Caki2 (cell line): ENCODE measurements at places on chromosomes 5 and 9.

GRCh38 chr5:128101676-128102075, 18.1 kb downstream of the SLC12A2 start:
- no peak for DNase-seq

GRCh38 chr5:172757394-172758010, 13.5 kb downstream of the DUSP1 start:
- DNase-seq, result no peak

DNA sequence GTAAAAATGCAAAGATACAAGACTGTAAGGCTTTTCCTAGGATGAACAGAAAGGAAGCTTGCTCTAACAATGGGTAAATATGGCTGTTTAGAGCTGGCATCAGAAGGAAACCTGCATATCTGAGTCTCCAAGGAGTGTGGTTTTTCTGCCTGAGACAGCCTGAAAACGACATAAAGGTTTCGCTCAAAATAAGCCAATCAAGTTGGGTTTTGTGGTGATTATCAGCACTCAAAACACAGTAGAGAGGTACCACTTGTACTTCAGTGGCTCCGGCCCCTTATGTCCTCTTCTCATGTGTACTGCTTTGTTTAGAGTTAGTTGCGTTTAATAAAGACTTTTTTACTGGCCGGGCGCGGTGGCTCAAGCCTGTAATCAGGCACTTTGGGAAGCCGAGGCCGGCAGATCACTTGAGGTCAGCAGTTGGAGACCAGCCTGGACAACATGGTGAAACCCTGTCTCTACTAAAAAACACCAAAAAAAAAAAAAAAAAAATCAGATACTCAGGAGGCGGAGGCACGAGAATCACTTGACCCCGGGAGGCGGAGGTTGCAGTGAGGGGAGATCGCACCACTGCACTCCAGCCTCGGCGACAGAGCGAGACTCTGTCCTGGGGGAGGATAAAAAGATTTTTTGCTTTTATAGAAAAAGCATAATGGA, 39.4 kb downstream of the KLF9 start:
- no peak for DNase-seq

- no peak for DNase-seq
Observed at GRCh38 chr5:27472871-27473270, 434.5 kb upstream of the CDH9 start.

DNA sequence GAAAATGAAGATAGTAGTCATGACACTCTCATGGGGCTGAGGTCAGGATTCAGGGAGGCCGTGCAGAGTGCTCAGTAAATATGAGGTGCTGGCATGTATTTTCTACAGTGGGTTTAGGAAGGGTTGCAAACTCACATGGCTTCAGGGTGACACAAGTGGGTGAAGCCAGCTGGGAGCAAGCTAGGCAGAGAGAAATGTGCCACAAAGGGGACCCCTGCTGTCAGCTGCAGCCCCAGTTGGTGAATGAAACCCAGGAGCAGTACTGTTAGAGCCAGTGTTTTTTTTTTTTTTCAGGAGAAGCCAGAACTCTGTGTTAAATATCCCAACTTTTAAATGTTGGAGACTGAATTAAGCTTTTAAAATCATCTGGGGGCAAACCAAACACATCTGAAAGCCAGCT, 75.3 kb downstream of the INSYN2B start:
- DNase-seq, result no peak

- no peak for DNase-seq
Observed at GRCh38 chr5:933251-933861, 40.7 kb downstream of the TRIP13 start.

- DNase-seq, result no peak
Observed at GRCh38 chr5:179318221-179318955, 26.9 kb downstream of the ADAMTS2 start.

- DNase-seq, result no peak
Observed at GRCh38 chr9:99189887-99190596, 31.7 kb downstream of the ALG2 start.

DNA sequence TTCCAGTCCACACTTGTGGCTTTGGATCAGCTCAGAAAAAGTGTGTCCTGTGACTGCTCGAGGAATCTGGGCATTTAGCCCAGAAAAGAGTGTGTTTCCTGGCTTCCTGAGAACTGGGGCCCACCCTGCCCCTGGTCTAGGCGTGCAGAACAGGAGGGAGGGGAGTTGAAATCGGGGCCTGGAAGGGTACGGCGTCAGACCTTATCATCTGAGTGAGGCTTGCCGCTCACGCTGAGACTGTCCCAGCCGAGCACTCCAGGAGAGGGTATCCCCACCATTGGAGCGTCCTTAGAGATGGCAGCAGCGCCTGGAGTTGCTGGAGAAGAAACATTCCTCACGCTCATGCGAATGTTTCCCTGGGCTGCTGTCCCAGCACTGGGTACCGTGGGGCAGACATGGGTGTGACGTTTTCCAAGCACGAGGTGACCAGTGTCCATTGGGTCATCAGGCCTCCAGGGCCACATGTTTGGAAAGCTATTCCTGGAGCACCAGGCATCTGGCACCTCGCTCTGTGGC, 22.5 kb downstream of the NEK6 start:
- DNase-seq, result peak; percentile 63

DNA sequence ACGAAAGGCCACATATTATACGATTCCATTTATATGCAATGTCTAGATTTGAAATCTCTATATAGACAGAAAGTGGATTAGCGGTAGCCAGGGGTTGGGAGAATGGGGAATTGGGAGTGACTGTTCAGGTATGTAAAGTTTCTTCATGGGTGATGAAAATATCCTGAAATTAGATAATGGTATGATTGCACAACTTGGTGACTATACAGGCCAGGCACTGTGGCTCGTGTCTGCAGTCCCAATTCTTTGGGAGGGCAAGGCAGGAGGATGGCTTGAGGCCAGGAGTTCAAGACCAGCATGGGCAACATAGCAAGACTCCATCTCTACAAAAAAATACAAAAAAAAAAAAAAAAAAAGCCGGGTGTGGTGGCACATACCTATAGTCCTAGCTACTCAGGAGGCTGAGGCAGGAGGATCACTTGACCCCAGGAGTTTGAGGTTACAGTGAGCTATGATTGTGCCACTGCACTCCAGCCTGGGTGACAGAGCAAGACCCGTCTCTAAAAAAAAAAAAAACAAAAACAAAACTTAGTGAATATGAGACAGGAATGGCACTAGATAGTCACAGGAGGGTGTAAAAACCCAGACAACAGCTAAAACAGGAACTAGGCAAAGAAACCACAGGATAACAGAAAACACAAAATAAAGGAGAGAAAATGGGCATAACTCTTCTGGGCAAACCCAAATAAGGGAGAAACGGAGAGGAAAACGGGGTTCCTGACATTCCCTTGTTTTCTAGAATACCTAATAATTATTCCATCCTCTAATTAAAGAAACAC, 72.1 kb upstream of the ZNF618 start:
- no peak for DNase-seq

DNA sequence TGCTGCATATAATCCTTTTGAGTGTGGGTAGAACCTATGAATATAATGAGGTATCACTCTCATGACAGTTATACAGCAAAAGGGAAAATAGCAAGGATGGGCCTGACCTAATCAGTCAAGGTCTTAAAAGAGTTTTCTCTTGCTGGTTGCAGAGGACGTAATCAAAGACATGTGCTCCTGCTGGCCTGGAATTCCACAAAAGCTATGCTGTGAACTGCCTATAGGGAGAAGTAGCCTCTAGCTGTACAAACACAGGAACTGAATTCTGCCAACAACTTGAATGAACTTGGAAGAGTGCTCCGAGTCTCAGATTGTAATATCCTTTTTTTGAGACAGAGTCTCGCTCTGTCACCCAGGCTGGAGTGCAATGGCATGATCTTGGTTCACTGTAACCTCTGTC, 195.6 kb downstream of the PLK2 start:
- no peak for DNase-seq

GRCh38 chr9:107034831-107035230, 171.9 kb downstream of the ZNF462 start:
- DNase-seq, result no peak

DNA sequence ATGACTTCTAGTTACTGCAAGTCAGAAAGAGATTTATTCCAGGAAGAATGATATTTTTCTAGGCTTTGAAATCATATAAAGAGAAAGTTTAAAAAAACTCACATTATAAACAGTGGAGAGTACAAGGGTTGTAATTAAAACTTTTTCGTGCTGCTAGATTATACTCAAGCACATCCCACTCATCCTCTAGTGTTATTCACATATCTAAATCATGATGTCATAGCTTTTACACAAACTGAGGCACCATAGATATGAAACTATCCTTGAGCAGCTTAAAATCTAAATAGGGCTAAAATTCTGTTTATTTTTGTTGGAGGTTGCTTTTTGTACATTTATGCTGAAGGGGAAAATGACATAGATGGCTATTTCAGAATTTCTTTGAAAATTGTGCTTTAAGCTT, 30.0 kb downstream of the TENT2 start:
- no peak for DNase-seq
